K562 (cell line): ENCODE measurements at places on chromosomes 6 and 20.

DNA sequence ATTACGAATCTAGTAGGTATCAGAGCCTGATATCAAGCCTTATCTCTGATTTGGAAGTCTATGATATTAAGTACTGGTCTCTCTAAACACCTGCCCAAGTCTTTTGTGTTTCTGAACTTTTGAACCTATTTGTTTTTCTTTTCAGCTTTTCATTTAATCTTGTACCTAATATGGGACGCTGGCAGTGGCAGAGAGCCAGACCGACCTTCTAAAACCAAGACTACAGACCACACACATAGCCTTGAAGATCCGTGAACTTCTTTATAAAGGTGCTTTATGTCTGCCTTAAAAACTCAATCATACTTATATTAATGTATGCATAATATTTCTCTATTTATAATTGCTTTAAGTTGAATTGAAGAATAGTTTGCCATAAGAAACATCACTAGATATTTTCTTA, 12.6 kb upstream of the PTCHD4 start:
- DNase-seq, result no peak

GRCh38 chr6:155128977-155129376, 133.9 kb downstream of the TIAM2 start:
- no peak for DNase-seq

DNA sequence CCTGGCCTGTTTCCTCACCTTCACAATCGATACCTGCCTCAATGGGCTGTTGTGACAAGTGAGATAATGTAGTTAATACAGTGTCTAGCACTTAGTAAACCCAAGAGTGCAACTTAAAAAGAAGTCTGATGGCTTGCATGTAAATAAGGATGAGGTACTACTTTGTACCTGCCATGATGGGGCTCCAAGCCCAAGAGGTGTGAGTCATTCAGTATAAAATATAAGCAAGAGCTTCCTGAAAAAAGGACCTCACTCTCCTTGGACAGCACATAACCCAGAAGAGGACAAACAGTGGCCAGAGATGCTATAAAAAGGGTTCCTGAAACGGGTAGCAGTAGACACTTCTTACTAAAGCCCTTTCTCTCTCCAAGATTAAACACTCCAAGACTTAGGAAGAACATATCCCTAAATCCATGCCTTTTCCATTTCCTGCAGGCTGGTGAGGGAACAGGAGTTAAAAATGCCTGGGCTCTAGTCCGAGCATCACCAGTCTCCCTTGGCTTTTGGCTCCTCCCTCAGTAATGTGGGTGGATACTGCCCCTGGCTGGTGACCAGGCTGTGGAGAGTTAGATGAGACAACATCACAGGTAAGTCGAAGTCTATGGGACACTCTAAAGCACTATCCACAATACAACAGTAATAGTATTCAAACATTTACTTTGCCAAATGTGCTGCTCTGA, 4.3 kb downstream of the UBE2V1 start:
- DNase-seq, result no peak

- DNase-seq, result no peak
Observed at GRCh38 chr20:16203096-16203495, 370.2 kb downstream of the KIF16B start.

- no peak for DNase-seq
Observed at GRCh38 chr6:43622541-43622940, 6.5 kb downstream of the GTPBP2 start.

GRCh38 chr6:78530208-78530607, 337.1 kb upstream of the IRAK1BP1 start:
- no peak for DNase-seq

DNA sequence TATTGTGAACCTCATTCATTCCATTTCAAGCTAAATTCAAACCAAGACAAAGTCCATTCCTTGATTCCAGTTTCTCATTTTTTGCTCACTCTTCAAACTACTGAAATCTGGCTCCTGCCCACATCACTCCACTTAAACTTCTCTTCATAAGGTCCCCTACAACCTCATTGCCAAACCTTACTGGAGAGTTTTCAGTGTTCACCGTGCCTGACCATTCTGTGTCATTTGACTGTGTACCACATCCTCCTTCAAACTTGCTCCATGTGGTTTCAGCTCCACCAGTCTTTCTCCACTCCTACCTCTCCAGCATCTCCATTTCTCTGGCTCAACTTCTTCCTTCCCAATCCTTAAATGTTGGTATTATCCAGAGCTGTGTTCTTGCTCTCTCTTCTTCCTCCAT, 38.5 kb upstream of the TAB2 start:
- DNase-seq, result no peak

DNA sequence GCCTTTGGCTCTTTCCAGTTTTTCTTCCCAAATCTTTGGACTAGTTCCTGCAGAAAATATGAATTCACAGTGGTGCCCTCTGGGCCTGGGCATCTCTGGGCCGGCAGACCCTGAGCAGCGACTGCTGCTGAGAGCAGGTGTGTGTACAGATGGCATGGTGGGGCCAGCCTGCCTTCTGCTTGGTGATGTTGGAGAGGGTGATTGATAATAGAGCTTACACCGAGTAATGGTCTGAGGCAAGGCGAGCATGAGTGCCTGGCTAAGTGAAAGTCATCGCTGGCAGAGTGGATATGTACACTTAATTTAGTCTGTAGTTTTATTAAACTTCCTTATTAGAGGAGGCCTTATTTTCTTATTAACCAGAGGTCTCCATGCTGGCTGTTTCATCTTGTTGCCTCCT, 156.9 kb downstream of the CDKAL1 start:
- DNase-seq, result no peak

DNA sequence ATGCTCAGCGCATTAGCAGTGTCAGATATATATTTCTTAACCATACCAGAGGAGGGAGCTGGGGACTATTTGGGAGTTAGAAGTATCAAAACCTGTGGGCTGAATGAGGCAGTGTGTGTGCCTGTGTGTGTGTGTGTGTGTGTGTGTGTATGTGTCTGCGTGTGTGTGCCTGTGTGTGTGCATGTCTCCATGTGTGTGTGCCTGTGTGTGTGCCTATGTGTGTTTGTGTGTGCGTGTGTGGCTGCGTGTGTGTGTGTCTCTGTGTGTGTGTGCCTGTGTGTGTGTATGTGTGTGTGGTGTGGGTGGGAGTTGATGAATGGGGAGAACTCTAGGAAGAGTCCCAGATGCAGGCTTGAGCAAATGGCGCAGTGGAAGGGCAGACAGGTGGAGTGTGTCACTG, 92.9 kb downstream of the PAX1 start:
- no peak for DNase-seq

DNA sequence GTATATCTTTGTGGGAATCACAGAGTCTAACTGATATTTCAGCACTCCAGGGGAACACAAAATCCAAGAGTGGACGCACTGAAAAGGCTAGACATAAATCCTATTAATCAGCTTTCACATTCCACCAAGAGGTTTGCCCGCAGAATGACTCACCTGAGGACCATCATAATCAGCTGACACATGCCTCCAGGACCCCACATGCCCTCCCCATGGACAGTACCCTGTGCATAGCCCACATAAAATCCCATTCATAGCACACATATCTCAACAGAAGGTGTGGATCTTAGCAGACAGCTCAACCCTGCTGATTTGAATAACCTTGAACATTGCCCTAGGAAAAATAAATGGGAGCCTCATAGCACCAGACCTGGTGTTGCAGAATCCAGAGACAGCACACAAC, 246.8 kb upstream of the TENT5A start:
- DNase-seq, result no peak

DNA sequence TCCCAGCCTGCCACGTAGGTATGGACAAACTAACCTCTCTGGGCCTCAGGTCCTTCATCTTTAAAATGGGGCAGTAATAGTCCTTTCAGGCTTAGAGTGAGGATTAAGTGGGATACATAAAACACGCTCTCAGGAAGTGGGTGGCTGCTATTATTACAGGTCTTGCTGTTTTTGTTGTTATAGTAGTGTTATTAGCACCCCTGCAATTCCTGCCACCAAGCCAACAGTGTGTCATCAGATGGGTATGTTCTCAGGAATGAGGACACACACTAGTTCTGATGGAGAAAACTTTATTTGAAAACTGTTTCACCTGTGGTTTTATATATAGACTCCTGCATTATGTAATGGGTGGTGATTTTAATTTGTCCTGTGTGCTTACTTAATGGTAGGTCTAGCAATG, 131.7 kb downstream of the LRRC1 start:
- DNase-seq, result no peak

- no peak for DNase-seq
Observed at GRCh38 chr6:118736440-118736839, 85.0 kb upstream of the CEP85L start.

DNA sequence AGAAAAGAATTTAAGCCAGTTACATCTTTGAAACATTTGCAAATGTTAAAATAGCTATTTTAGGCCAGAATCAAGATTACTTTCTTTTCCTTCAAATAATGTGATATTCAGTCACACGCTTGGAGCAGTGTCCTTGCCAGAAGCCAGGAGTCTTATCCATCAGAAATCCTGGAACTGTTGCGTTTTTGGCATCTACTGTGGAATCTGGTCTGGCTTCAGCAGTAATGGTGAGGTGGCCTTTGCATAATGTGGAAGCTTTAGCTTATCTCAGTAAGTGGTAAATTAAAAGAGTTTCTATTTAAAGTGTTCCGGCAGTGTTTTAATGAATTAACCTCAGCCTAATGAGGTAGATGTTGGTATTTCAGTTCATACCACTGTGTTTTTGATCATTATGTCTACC, 97.6 kb downstream of the FIG4 start:
- no peak for DNase-seq

DNA sequence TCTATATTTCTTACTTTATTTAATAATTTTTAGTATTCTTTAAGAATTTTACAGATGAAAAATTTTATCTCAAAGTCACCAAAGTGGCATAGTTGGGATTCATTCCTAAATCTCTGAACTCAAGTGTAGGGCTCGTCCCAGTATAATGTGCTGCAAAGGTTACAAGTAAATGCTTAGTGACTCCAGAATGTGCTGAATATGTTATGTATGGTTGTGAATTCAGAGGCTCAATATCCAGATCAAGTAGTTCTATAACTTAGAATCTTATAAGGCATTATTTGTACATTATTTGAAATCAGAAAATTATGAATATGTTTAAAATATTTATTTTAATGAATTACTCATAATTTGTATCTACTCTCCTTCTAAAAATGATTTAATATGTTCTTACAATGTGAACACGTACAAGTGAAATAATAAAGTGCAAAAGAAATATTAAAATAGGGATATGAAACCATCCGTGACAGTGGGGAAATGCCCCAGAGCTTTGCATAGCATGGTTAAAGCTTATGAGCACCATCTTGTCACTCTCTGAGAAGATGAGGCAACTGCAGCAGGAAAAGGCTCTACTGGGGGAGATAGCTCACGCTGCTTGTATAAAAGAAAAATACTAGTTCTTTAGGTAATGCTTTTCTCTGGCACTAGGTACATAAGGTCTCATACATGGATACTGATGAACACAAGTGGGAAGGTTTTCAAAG, 259.0 kb downstream of the FOXC1 start:
- DNase-seq, result no peak

- DNase-seq, result no peak
Observed at GRCh38 chr6:154164397-154164796, 125.4 kb downstream of the OPRM1 start.

DNA sequence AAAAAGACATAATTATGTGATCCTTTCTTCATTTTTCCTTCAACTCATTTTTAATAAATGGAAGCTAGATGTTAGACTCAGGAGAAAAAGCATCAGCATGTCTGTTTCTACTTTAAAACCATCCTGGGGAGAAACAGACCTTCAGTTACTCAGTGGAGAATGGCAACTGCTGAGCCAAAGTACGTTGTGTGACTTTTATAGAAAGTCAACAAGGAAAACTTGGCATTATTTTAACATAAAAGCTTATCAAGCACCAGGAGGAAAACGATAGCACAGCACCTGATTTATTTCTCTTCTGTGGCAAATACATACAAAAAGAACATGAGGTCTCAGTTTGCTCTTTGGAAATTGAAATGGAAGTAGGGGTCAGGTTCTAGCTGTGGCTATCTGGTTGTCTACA, 115.3 kb upstream of the RIPOR2 start:
- DNase-seq, result no peak

- no peak for DNase-seq
Observed at GRCh38 chr20:48794360-48794759, 33.4 kb downstream of the PREX1 start.

GRCh38 chr6:43977404-43978111, 149.7 kb downstream of the MRPL14 start:
- DNase-seq, result no peak

DNA sequence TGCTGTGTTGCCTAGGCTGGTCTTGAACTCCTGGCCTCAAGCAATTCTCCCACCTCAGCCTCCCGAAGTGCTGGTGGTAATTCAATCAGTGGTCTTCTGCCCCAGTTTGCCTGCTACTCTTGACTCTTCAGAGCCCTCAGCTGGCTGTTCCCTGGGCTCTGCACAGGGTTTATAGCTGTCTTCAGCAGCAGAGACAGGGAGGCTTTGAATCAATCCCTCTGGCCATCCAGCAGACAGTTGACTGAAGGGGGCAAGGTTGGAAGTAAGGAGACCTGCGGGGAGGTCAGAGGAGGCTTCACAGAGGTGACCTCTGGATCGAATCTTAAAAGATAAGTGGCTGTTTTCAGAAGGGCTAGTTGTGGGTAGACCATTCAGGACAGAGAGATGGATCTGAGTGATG, 26.0 kb upstream of the KIF3B start:
- DNase-seq, result no peak

- no peak for DNase-seq
Observed at GRCh38 chr6:72857791-72858585, 236.1 kb downstream of the KCNQ5 start.

DNA sequence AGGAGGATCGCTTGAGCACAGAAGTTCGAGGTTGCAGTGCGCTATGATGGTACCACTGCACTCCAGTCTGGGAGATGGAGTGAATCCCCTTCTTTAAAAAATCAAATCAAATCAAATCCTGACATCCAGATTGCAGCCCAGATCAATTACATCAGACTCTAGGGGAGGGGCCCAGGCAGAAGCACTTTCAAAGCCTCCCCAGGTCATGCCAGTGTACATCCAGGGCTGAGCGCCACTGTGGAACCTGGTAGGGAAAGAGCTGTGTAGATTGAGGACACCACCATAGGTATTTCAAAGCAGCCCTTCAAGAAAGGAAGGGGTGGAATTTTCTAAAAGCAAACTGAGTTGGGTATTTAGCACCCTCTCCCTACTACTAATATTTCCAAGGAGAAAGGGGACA, 89.5 kb downstream of the PRND start:
- no peak for DNase-seq

GRCh38 chr6:39853604-39854003, 61.4 kb downstream of the DAAM2 start:
- DNase-seq, result no peak

GRCh38 chr20:48447456-48447855, 380.3 kb downstream of the PREX1 start:
- DNase-seq, result no peak

DNA sequence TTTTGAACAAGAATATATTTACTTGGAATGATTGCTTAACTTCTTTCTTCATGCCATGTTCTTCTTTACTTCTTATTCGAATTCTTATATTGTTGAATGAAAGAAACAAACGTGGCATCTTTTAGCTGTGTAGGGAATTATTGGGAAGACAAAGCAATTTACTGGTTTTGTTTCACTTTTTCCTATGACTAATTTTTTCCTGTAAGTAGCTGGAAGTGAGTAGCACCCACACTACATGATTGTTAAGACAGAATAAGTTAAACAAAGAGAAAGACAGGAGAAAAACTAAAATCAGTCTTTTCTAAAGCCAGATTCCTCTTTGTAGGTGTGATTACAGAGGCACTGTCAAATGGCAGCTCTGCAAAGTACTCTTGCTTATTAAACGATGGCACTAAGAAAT, 593.4 kb downstream of the EYS start:
- DNase-seq, result no peak

GRCh38 chr20:17565169-17565845, 4.6 kb upstream of the DSTN start:
- no peak for DNase-seq
